IPS DF 6.9 (cell line): ENCODE measurements at places on chromosomes 13 and 19.

- no peak for DNase-seq
These were observed 80.5 kb downstream of the GPR12 start for GRCh38 chr13:26680123-26680450.

DNA sequence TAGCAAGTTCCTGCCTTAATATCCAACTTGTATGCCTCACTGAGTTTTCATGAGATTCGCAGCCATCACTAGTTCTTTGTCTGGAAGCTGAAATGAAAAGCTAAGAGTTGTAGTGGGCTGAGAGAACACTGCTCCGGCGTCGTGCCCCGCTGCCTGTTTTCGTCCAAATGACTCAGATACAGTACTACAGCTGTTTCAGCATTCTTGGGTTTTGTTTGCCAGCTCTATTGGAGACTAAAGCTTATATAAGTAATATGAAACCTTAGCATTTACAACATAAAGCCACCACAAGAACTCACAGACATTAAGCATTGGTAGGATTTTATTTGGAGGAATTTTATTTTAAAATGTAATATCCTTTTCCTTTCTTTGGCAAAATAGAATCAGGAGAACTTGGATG is 299.7 kb downstream of the DLEU7 start:
- DNase-seq: no peak

DNA sequence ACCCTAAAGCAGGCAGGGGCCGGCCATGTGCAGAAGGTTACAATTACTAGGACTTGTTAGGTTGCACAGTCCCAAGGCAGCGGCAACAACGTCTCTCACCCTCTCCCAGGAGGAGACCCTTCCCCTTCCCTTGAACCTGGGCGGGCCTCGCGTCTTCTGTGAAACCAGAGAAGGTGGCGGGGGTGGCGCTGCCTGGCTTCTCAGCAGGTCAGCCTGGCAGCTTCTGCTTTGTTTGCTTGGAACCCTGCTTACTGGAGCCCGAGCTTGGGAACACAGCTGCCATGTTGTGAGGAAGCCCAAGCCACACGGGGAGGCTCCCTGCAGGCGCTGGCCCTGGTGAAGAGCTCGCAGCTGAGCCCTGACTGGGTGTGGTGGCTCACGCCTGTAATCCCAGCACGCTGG is 15.5 kb downstream of the MKNK2 start:
- no peak for DNase-seq

DNA sequence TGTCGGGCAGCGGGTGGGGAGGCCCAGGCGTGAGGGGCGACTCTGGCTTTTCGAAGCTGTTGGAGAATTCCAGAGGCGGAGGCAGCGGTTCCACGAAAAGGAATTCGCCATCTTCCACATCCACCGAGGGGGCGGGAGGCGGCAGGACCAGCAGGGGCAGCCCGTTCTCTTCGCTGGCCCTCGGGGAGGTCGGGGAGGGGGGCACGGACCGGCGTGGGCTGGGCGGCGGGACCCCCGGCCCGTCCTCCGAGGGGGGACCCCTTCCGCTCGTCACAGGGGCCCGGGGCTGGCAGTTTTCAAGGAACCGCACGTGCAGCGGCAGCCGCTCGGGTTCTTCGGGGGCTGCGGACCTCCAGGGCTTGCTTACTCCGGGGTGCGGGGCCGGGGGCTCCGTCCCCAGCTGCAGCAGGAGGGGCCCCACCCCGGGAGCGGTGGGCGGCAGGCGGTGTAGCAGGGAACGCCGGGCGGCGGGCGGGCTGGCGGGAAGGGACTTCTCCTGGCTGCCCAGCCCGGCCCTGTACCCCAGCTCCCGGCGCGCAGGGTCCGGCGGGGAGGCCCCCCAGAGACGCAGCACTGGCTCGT is 18.0 kb downstream of the C19orf81 start:
- no peak for DNase-seq

GRCh38 chr19:35909684-35910035 is 1.6 kb upstream of the TYROBP start:
- DNase-seq: no peak

GRCh38 chr19:3950871-3951861 is 18.3 kb downstream of the NMRK2 start:
- no peak for DNase-seq

GRCh38 chr19:48182434-48182833 is 12.0 kb downstream of the ZSWIM9 start:
- no peak for DNase-seq

- no peak for DNase-seq
These were observed 17.7 kb upstream of the PTPRS start for GRCh38 chr19:5358173-5358800.

DNA sequence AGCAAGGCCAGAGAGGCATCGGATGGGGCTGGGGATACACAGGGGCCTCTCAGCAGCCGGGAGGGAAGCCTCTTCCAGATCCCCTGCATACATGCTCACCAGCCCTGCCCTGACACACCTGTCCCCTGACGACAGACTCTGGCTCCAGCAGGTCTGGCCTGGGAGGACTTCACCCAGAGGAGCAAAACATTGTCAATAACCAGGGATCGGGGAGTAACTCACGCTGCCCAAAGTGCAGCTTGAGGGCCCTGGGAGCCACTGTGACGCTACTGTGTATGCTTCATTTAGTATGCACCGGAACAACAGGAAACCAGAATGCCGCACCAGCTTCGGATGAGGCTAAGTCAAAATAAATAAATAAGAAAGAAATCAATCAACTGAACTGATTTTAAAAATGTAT is 12.4 kb upstream of the CD22 start:
- DNase-seq: no peak

DNA sequence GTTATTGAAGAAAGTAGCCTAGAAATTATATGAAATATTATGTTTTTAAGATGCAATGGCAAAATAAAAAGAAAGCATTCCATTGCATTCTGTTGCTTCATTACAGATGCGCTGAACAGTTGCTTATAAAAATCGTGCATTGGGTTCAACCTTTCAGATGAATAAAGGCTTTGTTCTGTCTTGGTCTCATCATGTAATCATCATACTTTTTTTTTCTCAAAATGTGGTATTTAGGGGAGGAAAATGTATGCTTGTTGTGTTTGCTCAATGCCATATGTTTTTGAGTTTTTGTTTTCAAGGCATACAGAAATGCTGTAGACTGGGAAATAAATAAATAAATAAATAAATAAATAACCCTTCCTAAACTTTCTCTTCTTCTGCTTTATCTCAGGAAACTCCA is 1.1 kb upstream of the MBNL2 start:
- no peak for DNase-seq

DNA sequence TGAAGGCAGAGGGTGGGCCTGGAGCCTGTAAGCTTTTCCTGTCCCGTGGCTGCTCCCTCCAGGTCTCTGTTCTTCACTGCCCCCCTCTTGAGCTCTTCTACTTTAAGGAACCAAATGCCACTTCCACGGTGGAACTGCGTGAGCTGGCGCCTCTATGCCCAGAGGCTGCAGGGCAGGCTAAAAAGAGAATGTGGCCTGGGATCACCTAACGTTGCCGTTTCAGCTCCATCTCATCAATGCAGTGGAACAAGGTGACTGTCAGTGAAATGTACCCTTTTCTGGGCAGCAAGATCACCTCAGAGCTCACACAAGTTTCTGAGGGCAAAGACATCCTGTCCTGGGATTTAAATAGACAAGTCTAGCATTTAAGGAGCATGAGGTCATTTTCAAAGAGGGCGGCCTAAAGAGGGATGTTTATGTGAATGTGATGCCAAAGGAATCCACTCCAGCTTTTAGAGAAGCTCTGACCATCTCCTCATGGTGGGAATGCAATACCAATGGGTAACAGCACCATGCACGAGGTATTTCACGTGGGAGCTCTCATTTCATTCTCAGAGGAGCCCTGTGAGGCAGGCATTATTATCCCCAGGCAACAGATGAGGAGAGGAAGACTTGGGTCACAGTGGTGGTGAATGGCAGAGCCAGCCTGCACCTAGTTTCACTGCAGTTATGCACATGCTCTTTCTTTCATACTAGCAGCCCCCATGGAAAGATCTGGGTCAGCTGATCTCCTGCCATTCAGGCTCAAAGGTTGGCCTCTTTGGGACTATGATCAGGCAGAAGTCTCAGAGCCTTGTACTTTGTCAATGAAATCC is 39.3 kb downstream of the RGCC start:
- DNase-seq: no peak

DNA sequence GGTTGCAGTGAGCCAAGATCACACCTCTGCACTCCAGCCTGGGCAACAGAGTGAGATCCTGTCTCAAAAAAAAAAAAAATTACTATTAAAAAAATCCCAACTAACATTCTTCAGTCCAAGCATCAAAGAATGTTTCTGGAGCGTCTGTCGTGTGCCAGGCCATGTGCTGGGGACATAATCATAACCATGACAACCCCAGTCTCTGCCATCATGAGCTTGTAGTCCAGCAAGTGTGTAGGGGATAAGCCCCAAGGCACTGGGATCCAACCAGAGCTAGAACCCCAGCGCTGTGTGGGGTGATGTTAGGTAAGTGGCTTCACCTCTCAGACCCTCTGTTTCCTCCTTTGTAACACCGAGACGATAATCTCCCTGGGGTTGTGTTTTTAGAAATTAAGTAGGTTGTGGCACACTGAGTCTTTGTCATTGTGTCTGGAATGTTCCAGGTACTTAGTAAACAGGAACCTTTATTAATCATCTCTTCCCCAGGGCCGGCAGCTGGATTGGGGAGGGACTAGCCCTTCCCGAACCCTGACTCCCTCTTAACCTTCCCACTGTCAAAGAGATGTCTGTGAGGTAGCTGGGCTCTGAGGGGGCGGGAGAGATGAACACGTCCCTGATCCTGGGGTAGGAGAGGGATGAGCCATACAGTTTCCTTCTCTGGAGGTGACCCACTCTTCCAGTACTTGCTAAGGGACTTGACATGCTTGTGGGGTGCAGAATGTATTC is 5.2 kb downstream of the ITPKC start:
- DNase-seq: no peak

DNA sequence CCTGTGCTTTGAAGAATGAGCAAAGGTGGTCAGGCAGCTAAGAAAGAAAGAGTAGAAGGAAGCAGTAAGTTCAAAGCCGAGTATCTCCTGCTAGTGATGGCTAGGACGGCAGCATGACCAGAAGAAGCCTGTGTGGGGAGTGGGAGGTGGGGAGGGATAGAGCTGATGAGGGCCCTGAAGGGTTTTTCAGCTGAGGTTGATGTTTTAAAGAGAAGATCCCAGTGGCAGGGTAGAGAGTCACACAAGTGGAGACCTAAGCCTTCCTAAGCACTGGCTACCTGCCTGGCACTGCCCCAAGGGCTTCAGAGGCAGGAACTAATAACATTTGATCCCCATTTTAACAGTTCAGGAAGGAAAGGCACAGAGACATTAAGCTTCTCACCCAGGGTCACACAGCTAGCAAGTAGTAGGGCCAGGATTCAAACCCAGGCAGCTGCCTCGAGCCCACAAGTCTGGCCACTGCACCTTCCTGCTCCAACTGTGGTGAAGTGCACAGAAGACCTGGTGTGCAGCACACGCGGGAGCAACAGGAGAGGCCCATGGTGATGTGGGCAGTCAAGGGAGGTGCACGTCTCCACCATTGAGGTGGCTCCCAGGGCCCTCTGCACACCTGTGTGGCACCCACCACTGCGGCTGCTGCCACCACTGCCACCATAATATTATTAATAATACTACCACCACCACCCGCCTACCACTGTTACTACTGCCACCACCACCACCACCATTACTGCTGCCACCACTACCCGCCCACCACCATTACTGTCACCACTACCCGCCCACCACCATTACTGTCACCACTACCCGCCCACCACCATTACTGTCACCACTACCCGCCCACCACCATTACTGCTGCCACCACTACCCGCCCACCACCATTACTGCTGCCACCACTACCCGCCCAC is 22.1 kb downstream of the CUL4A start:
- DNase-seq: no peak

GRCh38 chr13:32791545-32792172 is 205.4 kb downstream of the PDS5B start:
- no peak for DNase-seq

DNA sequence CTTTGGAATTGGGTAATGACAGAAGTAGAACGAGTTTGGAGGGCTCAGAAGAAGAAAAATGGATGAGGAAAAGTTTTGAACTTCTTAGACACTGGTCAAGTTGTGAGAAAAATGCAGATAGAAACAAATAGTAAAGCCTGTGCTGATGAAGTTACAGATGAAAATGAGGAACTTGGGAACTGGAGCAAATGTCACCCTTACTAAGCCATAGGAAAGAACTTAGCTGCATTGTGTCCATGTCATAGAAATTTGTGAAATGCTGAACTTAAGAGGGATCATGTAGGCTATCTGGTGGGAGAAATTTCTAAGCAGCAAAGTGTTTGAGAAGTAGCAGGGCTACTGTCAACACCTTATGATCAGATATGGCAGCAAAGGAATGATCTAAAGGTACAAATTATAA is 289.2 kb upstream of the PCDH9 start:
- no peak for DNase-seq

DNA sequence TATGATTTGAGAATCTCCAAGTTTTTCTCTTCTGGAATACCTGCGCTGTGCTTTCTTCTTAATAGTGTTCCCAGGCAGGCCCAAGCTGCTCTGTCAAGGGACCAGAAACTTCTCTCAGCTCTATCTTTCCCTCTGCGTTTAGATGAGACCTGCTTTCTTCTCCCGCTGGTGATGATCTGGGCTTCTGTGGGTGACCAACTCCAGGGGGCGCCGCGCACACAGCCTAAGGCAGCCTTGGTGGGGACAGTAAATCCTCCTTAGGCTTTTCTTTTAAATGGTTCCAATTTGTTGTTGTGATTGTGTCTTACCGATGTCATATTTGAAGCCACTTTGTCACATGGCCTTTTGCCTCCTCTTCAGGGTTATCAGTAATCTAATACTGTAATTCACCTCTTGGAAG is 439.4 kb upstream of the KLF12 start:
- DNase-seq: no peak

DNA sequence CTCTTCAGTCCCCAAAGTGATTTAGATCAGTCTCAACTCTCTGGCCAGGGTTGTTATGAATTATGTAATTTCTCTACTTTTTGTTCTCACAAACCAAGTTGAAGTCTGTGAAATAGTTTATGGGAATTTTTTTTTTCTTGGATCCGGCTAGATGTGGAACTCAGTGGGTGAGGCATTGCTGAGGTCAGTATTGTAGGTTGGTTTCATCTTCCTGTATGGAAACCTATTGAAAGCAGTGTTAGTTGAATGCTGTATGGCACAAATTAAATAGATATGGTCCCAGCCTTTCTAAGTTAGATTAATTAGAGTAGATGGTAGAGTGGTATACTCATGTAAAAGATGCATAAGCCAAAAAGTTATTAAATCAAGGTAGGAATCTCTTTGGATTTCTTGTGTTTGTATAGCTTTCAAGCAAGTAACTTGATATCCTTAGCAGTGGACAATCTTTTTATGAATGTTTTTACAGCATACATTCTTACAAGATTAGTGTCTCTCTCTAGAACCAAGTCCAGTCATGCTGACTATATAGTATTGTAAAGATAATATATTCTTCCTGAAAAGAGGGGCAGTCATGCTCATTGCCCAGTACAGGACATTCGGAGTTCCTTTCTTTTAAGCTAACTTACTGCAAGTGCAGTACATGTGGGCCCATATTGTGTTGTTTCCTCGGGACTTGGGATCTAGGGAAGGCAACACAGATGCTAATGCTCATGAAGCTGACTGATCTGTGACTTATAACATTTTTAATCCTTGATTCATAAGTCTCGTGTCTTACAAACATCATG is 2541.1 kb downstream of the PCDH9 start:
- no peak for DNase-seq

GRCh38 chr13:32746474-32746873 is 160.2 kb downstream of the PDS5B start:
- no peak for DNase-seq
